ENCODE measurements at places on chromosomes 5 and 9.

GRCh38 chr5:95102687-95103086 is 182.2 kb downstream of the MCTP1 start:
- DNase-seq = no peak

DNA sequence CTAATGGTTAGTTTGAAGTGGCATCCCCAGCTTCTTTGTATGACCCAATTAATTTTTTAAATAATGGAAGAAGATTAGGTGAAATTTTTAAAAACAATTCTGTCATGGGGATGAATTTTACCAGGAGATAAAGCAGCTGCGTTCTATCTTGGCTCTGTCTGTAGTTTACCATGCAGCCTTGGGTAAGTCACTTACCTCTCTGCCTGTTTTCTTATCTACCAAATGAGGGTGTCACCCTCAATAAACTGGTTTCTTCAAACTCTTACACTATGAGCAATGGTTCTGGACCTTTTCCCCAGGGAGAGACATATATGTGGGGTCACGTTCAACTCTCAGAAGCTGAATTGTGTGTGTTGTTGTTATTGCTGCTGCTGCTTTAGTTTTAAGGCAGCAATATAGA is 71.7 kb downstream of the TEX10 start:
- no peak for DNase-seq

DNA sequence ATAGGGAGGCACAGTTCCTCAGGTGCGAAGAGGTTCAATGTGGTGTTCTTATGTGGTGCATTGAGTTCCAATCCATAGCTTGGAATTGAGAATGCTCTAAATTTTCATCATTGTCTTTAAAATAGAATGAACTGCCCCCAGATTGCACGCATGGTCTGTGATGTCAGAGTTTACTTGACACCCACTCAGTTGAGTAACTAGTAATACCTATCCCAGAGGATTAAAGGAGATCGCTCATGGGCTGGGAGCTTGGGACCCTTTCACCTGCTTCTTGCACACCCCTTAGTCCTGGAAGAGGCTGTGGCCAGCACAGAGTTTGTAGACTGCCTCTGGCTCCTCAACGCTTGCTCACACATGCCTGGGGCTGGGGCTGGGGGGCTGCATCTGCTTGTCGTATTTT is 95.1 kb upstream of the OTULINL start:
- no peak for DNase-seq

DNA sequence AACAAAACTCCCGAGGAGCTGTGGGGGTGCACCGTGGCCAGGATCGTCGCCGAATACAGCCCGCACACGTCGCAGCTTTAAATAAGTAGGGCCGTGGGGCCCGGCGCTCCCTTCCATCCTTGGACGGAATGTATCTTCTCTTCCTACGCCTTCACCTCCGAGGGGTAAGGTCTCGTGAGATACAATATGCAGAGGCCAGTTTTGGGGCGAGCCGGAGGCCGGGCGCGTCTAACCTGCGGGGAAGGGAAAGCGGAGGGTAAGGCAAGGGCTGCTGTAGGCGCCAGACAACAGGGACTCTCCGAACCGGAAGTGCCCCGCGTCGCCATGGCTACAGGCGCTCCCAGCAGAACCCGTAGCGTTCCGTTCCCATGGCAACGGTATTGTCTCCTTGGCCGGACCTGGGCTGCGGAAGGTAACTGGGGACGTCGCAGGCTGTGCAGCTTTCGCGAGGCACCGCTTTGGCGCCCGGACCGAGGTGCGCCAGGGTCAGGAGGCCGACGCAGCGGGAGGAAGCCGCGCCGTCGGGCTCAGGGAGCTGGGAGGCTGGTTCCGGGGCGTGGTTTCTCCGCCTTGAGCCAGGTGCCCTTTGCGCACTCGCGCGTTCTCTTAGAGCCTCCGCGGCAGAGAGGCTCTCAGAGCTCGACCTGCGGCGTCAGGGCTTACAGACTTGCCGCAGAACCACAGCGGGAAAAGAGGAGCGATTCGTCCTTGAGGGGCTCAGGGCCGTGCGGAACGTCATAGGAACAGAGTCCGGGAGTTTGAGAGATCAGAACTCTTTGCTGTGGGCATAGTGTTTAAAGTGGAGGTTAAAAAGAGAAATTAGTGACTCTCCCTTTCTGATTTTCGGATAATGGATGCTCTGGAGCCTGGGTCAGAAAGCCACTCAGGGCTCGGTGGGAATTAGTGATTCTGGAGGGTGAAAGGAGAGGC is at the start of gene TTC23L:
Gene TTC23L (plus strand): TSS at position 380 of the 930 bp plus-strand sequence. CDS start 1,508 bp downstream, outside the sequence.
- peak; percentile 90 for DNase-seq

- no peak for DNase-seq
Observed at GRCh38 chr5:124936626-124936933, 190.1 kb upstream of the ZNF608 start.

DNA sequence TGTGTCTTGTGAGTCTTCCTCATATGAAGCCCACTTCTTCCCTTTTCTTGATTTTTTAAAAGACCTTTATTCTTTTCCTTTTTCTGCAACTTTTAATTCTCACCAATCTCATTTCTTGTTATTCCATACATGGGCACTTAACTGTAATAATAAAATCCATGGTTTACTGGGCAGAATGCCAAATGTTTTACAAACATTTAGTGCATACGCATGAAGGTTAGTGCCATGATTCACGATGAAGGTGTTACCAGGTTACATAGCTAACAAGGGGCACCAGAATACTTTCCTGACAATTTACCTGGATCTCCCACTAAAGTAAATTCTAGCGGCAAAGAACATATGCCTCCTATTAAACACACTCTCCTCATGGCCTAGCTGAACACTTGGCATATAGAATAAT is 28.5 kb downstream of the MAN2A1 start:
- DNase-seq = no peak

- no peak for DNase-seq
Observed at GRCh38 chr9:127926906-127927200, 3.7 kb downstream of the PIP5KL1 start.

All from cerebellar cortex (tissue), 1 donor.